ENCODE measurements at places on chromosomes 4 and X.

GRCh38 chr4:152118819-152119553, 358.2 kb upstream of the GATB start:
- no peak for DNase-seq

DNA sequence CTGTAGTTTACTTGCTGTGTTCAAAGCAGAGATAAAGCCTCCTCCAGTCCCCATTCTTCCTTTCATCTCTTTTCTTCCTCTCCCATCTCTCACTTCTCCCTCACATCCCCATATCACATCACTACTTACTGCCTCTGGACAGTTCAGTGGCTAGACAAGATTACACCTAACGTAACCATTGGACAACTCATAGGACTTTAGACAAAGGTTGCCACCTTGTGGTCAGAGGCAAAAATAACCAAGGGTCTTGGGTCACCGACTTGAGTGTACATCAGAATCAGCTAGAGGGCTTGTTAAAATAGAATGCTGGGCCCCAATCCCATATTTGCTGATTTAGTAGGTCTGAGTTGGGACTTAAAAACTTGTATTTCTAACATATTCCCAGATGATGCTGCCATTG, 109.3 kb upstream of the DGKK start:
- DNase-seq = no peak

DNA sequence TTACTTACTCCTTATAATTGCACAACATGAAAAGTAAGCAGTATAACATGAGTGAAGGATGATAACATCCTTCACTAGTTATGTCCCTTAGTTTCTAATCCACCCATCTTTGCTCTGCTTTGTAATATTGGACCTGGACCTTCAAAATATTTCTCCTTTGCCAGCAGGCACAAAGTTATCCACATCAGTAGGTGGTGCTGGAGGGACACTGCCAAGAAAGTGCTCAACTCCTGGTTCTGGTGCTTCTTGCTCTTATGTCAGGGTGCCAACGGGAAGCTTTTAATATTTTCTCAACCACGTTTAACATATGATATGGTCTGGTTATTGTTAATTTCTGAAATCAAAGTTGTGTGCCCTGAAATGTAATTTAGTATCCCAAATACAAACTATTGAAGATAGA, 49.1 kb downstream of the TMEM165 start:
- no peak for DNase-seq

DNA sequence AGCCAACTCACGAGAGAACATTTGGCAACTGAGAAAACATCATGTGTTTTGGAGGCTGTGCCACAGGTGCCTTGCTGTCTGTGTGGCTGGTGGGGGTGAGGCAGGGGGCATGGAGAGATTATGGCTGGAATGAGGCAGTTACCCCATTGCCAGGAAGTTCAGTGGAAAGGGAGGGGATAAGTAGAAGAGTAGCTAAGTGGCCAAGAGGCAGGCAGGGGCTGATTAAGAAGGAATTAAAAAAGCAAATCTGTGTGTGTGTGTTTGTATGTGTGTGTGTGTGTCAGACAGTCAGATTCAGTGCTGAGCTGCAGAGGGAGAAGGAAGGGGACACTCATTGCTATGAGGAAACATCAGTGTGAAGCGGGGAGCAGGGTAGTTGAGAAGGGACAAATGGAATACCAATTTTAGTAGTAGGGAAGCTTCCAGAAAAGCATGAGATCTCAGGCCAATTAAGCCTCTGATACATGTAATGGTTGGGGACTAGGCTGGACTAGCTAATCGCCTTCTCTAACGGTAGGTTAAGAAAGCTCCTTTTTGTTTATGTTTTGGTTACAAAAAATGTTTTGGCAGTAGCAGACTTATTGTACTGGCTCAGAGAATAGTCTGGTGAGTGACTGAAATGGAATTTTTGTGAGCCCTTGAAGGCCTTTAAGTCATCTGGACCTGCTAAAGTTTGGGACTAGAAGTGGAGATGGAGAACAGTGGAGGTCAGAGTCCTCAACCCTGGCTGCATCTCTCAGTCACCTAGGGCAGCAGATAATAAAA, 18.5 kb downstream of the TMEM164 start:
- DNase-seq = no peak

- no peak for DNase-seq
These were observed 286.4 kb downstream of the CRLF2 start for GRCh38 chrX:926070-926469.

GRCh38 chr4:6891436-6892170, 18.0 kb upstream of the TBC1D14 start:
- no peak for DNase-seq

Measured in T-helper 22 cell (primary cell).